ENCODE measurements at places on chromosomes 13 and 19.

DNA sequence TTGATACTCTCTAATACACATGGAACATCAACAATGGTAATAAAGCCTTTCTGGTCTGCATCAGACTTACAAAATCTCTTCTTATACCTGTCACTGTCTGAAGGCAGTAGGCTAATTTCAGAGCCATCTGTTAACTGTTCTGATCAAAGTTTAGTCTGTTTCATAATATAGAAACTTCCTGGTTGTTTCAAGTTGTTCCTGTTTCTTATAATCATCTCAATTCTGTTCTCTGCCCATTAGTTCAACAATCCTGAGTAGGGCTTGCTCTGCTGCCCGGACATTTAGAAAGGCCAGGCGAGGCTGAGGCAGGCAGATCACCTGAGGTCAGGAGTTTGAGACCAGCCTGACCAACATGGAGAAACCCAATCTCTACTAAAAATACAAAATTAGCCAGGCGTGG, 5.4 kb upstream of the ZSCAN5A start:
- DNase-seq = no peak

DNA sequence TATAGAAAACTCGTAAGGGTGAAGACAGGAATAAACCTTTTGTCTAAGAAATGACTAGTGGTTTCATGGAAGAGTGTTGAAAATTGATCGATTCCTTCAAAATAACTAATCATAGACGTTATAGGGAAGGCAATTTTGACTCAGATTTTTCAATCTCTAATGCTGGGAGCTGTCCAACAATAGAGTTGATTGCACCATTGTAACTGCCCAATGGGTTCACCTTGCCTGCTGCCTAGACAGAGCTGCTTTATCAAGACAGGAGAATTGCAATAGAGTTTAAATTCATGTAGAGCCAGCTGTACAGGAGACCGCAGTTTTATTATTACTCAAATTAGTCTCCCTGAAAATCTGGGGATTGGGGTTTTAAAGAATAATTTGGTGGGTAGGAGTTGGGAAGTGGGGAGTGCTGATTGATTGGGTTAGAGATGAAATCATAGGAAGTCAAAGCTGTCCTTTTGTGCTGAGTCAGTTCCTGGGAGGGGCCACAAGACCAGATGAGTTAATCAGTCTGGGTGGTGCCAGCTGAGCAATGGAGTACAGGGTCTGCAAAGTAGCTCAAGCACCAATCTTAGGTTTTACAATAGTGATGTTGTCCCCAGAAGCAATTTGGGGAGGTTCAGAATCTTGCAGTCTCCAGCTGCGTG, 16.8 kb upstream of the ADGRE2 start:
- DNase-seq = no peak

DNA sequence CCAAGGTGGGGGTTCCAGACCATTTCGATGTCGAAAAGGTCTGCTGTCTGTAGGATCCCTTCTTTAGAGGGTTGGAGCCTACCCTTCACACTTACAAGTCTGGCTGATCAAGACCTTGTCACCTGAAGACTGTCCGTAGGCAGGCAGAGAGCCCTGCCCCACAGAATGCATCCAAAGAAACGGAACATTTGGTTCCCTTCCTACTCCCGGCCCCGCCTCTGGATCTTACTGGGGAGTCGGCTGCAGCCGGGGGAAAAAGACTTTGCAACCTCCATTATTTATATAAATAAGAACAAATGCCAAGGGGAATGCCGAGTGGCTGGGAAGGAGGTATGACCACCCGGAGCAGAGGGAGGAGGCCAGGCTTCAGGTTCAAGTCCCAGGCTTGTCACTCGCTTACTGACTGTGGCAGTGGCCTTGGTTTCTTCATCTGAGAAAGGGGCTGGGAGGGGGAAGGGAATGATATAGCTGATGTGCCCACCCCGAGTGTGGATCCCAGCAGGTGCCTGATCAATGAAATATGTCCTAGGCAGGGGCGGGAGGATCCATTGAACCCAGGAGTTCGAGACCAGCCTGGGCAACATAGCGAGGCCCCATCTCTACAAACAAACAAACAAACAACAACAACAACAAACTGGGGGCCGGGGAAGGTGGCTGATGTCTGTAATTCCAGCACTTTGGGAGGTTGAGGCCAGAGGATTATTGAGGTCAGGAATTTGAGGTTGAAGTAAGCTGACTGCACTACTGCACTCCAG, 48.7 kb downstream of the RFX2 start:
- no peak for DNase-seq

DNA sequence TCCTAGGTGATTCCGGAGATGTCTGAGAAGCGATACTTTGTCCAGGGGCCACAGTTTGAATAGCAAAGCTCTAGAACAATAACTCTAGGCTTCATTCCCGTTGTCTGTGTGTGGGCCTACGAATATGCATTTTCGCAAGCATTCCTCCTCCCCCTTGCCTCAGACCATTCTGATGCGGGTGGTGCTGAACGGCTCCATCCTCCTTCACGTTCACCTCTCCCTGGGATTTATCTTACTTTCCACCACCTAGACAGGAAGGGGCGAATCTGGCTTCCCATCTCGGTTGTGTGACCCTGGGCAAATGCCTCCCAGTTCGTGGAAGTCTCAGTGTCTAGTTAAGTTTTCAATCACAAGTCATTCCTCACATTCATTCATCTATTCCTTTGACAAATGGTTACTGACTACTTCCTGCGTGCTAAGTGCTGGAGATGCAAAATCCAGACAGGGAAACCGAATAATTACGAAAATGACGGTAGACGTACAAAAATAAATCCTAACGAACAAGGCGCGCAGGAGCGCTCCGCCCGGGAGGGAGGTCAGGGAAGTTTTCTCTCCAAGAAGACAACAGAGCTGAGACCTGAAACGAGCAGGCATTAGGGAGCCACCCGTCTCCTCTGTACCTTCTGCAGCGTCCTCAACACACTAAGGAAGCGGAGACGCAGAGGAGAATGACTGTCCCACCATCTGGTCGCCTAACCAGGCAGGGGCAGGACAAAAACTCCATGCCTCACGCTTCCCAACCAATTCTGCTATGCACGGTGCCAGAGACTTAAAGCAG, 1.3 kb upstream of the CNOT3 start:
- no peak for DNase-seq

DNA sequence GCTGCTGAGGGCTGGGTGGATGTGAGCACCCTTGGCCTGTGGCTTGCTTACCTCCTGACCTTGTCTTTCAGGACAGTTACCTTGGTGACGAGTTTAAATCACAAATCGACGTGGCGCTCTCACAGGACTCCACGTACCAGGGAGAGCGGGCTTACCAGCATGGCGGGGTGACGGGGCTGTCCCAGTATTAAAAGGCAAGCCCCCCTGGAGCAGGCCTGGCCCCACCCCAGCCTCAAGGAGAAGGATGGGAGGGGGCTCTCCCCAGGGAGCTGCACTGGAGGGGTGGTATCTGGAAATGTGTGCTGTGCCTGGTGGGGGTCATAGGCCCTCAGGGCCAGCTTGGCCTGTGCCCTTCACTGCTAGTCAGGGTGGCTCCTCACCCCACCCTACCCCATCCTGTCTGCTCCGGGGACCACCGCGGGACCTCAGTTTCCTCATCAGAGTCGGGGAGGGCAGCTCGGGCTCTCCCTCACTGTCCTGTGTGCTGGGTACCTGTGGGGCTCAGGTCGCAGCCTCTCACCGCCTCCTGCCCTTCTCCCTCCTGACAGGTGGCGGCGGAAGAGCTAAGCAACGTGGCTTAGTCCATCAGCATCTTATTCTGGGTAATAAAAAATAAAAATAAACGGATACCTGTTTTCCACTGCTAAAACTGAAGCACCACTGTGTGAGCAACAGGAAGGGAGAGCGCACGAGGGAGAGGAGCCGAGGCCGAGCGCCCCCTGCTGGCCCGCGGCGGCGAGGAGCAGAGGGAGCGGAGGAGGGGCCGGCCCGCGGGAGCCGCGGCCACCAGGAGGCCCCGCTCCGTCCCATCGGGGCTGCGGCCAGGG, 29.8 kb downstream of the CERS1 start:
- peak; percentile 87 for DNase-seq

DNA sequence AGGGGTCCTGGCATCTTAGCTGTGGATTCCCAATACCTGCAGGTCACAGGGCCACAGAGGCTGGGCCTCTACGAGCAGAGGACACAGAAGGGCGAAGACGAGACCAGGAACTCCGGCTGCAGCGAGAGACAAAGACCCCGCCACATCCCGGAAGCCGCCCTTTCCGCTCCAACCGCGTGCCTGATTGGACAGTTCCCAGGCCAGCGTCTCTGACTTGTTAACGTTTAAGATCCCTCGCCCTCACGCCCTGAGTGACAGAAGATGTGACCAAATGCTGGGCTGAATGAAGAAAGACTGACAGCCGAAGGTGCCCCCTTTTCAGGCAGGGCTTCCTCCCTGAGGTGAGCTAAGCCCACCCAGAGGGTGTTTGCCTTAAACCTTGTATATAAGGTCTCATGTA, at the start of gene ZNF98:
Gene ZNF98 (minus strand): TSS at position 136 of the 400 bp plus-strand sequence. CDS start 122 bp downstream, at position 14.
- DNase-seq = no peak

GRCh38 chr13:87426742-87427141, 244.4 kb upstream of the SLITRK5 start:
- DNase-seq = no peak

- DNase-seq = no peak
These were observed 319.2 kb upstream of the PCDH9 start for GRCh38 chr13:67549331-67549730.

Data from germinal center (tissue), 1 donor.